ENCODE measurements at places on chromosomes 13 and 19.
A peak's percentile ranks its signal among the peaks of the same experiment; 100 is the strongest.

- DNase-seq = no peak
Observed at GRCh38 chr13:57858376-57858775, 226.8 kb downstream of the PCDH17 start.

DNA sequence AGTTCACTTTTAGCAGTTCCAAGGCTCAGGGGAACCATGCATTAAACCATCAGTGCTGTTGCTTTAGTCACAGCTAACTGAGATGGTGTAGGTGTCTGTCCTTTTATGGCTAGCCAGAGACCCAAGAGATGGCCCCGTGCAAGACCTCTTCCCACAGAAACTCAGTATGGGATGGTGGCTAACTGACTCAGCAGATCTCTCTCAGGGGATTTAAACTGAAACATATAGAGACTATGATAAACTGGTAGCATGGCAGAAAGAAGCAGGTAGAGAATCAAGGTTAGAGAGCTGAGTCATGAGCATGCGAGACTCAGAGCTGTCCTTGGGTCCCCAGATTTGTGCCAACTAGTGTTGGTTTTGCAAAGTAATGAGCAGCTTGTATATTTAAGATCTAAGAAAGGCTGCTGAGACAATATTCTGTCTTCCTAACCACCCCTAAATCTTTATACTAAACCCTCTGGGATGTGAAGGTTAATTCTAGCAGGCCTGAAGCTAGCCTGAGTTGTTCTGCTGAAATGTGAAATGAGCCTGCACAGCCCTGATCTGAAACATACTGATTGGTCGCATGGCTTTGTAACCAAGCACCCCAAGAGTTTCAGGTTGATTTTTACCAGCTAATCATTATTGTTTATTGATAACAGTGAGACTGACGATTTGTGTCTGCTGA lies 6.5 kb upstream of the SCEL start:
- no peak for DNase-seq

- peak; percentile 41 for DNase-seq
Observed at GRCh38 chr13:26760832-26761582, 421 bp upstream of the GPR12 start.

- DNase-seq = no peak
Observed at GRCh38 chr19:29366757-29367156, 153.8 kb upstream of the UQCRFS1 start.

GRCh38 chr13:112964971-112965492 lies 4.0 kb upstream of the MCF2L start:
- DNase-seq = no peak

GRCh38 chr19:9735986-9736385 lies 32.6 kb downstream of the ZNF846 start:
- DNase-seq = no peak

- DNase-seq = no peak
Observed at GRCh38 chr13:50355797-50356196, 340.6 kb downstream of the KCNRG start.

DNA sequence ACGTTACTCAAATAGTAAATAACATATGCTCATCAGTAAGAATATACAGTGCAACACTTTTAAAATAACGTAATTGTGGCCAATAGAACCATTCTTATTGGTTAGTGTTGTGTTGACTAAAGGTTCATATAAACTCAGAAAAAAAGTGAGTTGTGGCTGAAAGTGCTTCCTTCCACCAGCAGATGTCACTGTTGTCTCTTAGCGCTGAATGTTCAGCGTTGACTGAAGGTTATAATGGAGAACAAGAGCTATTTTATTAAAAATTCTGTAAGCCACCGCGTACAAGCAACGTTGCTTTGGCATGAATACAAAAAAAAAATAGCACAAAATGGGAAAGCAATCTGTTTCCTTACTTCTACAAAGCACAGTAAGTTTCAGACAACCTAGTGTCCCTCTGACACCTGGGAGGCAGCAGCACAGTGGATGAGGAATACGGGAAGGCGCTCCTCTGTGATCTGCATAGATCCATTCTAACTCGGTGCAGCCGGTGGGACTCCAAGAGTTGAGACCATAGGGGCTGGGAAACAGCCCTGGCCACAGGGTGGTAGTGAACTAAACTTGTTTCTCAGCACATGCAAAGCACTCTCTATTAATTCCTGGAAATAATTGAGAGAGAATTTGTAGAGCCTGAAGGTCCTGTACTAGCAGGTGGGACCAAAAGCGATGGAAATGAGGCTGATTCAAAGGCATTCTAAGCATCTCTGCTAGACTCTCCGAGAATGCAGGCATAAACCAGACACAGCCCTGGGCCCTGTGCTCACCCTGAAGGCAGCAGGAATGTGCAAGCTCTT lies 23.9 kb upstream of the OXGR1 start:
- DNase-seq = peak; percentile 84

- DNase-seq = no peak
Observed at GRCh38 chr13:89740994-89741685, 1606.3 kb upstream of the MIR17HG start.

DNA sequence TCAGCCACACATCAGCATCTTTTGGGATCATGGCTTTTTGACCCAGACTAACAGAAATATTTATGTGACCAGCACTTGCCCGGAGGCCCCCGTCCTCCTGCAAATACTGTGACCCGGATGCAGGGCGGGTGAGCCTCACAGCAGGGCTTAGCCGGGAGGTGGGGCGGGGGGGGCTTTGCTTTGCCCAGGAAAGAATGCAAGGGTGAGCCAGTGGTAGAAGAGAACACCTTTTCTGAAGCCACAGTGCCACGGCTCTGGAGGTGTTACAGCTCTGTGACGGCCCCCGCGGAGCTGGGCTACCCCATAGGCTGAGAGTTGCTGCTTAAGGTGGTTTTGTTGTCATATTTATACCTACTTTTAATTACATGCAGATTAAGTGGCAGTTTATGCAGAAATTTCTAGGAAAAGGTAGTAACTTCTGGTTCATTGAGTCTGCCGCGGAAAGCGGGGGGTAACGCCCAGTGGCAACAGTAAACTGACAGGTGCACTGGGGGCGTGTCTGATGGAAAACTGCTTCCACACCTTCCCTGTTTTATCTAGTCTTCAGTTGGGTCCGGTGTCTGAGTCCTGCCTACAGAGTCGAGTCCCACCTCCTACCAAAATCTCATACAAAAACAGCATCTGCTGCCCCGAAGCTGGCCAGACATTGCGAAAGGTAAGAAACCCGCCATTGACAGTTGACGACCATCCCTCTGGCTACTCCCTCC lies 187.9 kb downstream of the TEX29 start:
- no peak for DNase-seq

DNA sequence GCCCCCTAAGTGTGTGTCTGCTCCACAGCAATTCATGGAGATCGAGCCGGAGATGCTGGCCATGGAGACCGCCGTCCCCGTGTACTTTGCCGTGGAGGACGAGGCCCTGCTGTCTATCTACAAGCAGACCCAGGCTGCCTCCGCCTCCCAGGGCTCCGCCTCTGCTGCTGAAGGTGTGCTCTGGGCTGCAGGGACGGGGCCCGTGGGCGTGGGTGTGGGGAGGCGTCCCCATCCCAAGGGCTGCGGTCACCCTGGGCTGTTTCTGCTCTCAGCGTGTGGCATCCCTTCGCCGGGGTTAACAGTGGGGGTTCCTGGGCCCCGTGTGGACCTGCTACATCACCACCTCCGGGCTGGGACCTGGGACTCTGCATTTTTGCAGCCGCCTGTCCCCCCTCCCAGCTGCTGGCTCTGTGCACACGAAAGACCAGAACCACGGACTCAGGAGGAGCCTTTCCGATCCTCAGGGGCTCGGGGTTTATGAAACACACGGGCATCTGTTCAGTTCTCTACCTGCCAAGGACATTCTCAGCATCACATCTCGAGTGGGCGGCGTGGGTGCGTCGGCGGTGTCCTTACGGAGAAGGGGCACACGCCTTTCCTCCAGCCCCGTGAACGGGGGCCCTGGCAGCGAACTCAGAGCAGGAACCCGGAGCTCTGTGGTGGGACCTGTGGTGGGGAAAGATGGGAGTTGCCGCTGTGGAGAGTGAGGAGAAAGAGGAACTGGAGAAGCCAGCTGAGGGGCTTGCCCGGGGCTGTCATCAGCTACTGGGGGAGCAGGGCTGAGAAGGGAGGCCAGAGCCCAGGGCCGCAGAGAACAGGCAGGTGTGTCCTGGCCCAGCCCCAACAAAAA lies 7.8 kb downstream of the NCLN start:
- DNase-seq = peak; percentile 69

GRCh38 chr19:49488863-49489537 lies 1.6 kb downstream of the RPL13A start:
- DNase-seq = no peak

Data from inflammatory macrophage treated with lipopolysaccharide for 1 hour (primary cell).